ENCODE measurements at places on chromosomes 6 and 20. TPM values are rescaled to one million over a fixed set of nuclear protein-coding genes. Genes with fewer than 3 reads are reported as not detected.

VNN1 gene
- polyA plus RNA-seq = not detected

MAK gene
- 0.09 TPM for polyA plus RNA-seq

DST gene
- polyA plus RNA-seq = 0.24 TPM

RBM24 gene
- not detected for polyA plus RNA-seq

TREM1 gene
- polyA plus RNA-seq = 2.4 TPM

LY86 gene
- polyA plus RNA-seq = 407 TPM

TFAP2D gene
- polyA plus RNA-seq = not detected

DNA sequence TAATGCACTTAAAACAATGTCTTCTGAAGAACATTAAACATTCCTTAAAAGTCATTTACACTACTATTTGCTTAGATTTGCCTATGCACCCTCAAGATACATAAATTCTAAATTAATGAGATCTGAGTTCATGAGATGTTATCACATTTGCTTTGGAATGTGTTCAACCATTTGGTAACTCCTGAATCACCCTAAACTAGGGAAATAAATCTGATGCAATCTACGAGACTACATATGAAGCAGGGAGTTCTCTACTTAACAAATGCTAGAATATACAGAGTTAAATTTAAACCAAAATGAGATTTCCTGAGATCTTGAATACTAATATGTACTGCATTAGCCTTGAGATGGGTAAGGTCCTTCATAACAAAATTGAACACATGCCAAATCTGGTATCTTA is 170.1 kb downstream of the CLIC5 start:
- no peak overlapping the region for H3K27ac ChIP-seq
- peaks cover 14% of the 10 kb centered on the region for H3K27me3 ChIP-seq
- H3K4me3 ChIP-seq = no peak overlapping the region

- H3K27ac ChIP-seq = peak overlapping the region; percentile 19
- H3K4me3 ChIP-seq = no peak overlapping the region
- no peak for DNase-seq
- H3K4me1 ChIP-seq = peaks cover 10% of the 10 kb centered on the region
Observed at GRCh38 chr6:118589649-118590365, 41.7 kb downstream of the PLN start.

DNA sequence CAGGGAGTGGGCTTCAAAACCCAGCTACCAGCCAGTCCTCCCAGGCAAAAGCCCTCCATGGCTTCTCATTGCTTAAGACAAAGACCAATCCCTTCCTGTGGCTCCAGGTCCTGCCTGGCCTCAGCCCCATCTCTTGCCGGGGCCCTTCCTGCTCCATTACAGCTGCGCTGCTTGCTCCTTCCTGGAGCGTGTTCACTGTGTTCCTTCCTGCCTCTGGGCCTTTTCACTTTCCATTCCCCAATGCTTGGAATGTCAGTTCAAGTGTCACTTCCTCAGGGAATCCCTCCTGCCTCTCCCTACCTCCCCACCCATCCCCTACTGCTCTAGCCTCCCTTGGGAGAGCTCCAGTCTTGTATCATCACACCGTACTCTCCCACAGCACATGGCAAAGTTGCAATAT is 11.1 kb upstream of the ITPR3 start:
- DNase-seq = no peak
- H3K36me3 ChIP-seq = peaks cover 4% of the 10 kb centered on the region
- peaks cover 14% of the 10 kb centered on the region for H3K4me1 ChIP-seq
- no peaks in the 10 kb centered on the region for H3K27me3 ChIP-seq
- peak overlapping the region; percentile 34 for H3K4me3 ChIP-seq

DNA sequence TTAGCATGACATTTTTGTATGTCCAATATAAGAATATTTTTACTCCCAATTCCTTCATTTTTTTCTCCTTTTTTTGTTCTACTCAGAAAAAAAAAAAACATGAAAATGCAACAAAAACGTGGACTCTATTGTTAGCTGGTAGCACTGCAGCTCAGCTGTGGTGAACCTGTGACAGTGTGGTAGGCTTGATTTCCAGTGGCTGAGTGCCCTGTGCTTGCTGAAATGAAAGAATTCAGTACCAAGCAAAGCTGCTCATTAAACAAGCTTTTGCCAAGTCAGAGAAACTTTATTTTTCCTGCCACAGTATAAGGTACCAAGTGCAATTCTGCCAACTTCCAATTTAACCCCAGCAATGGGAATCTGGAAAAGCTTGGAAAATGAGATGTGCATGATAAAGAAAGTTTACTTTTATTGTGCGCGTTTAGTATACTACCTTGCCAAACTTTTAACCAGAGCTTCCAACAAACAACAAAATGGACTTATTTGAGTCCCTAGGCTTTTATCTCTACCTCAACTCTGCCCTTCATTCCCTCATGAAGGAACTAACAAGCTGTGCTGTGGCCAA is 215.2 kb downstream of the SLC35F1 start:
- DNase-seq = no peak
- H3K4me3 ChIP-seq = no peak overlapping the region
- no peaks in the 10 kb centered on the region for H3K4me1 ChIP-seq
- no peaks in the 10 kb centered on the region for H3K27me3 ChIP-seq
- no peaks in the 10 kb centered on the region for H3K36me3 ChIP-seq

GRCh38 chr6:18036781-18037180 is 49.3 kb upstream of the KIF13A start:
- DNase-seq = no peak
- H3K4me3 ChIP-seq = no peak overlapping the region
- no peaks in the 10 kb centered on the region for H3K4me1 ChIP-seq
- no peak overlapping the region for H3K27ac ChIP-seq
- no peaks in the 10 kb centered on the region for H3K27me3 ChIP-seq
- no peaks in the 10 kb centered on the region for H3K36me3 ChIP-seq

GRCh38 chr6:36633915-36634314 is 39.8 kb downstream of the SRSF3 start:
- DNase-seq = no peak
- no peak overlapping the region for H3K27ac ChIP-seq
- H3K36me3 ChIP-seq = no peaks in the 10 kb centered on the region
- peaks cover 13% of the 10 kb centered on the region for H3K4me1 ChIP-seq
- no peaks in the 10 kb centered on the region for H3K27me3 ChIP-seq

DNA sequence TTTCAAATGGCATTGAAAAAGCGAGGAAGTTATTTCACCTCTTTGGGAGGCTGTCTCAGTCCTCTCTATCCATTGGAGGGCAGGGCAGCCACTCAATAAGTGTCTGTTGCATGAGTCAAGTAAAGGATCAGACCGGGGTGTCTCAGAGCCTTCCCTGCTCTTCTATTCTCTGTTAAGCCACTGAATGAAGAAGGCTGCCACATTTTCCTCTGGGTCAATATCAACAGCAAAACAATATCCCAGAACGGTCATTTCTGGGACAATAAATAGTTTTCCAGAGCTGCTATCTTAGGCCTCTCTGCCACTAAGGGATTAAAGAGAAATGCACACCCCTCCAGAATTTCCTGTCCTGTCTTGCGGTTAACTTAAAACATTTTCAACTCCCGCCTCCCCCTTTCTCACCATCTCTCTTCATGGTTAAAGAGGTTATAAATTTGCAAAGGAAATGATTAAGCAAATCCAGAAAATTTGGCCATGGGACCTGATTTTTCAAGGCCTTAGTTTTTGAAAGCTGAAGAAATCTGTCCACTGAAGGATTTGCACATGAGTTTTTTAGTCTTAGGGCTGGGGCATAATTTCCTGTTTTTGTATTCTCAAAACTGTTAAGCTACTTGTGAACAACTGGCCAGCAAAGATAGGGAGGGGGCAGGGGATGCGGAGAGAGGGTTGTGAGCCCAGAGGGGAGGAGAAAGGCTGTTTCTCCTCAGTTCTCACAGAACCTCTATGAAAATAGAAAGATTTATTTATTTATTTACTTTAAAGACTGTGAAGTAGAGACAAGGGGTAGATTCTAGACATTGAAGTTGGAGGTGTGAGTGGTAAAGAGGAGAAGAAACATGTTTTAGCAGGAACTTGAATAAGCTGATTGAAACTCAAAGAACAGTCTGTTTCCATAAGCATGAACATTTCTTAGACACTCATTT is 135.7 kb downstream of the BCAS1 start:
- no peaks in the 10 kb centered on the region for H3K27me3 ChIP-seq
- H3K27ac ChIP-seq = peak overlapping the region; percentile 94
- peaks cover 67% of the 10 kb centered on the region for H3K4me1 ChIP-seq
- H3K4me3 ChIP-seq = peak overlapping the region; percentile 62
- no peaks in the 10 kb centered on the region for H3K36me3 ChIP-seq

DNA sequence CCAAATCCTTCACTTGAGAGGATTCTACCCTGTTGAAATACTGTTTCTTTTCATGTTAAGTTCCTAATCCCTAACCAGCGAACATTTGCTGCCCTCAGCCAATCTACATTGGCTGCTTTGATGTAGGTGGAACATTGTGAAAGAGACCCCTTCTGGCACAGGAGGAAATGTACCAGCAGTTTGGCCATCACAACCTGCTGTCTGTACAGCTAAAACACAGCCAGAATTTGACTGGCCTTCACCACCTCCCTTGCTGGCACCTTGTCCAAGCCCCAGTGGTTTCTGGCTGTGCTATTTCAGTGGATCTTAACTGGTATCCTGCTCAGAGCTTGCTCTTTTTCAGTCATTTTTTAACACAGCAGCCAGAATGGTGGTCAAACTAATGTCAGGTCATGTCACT is 202.1 kb upstream of the EPHA7 start:
- no peak overlapping the region for H3K4me3 ChIP-seq
- no peaks in the 10 kb centered on the region for H3K27me3 ChIP-seq
- DNase-seq = no peak
- no peaks in the 10 kb centered on the region for H3K36me3 ChIP-seq
- H3K27ac ChIP-seq = no peak overlapping the region

- H3K4me3 ChIP-seq = no peak overlapping the region
- DNase-seq = no peak
- H3K4me1 ChIP-seq = no peaks in the 10 kb centered on the region
- no peak overlapping the region for H3K27ac ChIP-seq
- H3K36me3 ChIP-seq = peaks cover 13% of the 10 kb centered on the region
Observed at GRCh38 chr6:35015996-35016395, 125.1 kb downstream of the TCP11 start.

GRCh38 chr20:64145458-64146300 is 18.6 kb upstream of the MYT1 start:
- peaks cover 4% of the 10 kb centered on the region for H3K4me1 ChIP-seq
- no peak overlapping the region for H3K4me3 ChIP-seq
- no peak for DNase-seq

DNA sequence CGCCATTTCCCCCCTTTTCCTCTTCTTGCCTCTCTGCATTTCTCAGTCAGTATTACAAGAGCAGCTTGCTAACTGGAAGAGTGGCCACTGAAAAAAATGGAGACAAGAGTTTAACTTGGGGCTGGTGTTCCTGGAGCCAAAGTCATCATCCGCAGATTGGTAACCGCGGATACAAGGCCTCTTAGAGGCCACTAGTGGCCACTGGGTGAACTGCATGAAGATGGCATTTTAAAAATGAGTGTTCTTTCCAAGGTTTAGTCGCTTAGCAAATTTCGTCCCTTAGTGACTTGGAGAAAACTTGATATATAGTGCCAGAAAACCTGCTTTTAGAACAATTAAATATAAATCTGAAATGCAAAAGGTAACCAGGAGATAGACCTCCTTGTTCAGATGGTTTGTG is 4.8 kb downstream of the F13A1 start:
- peaks cover 48% of the 10 kb centered on the region for H3K27me3 ChIP-seq
- peaks cover 13% of the 10 kb centered on the region for H3K4me1 ChIP-seq
- H3K36me3 ChIP-seq = no peaks in the 10 kb centered on the region

DNA sequence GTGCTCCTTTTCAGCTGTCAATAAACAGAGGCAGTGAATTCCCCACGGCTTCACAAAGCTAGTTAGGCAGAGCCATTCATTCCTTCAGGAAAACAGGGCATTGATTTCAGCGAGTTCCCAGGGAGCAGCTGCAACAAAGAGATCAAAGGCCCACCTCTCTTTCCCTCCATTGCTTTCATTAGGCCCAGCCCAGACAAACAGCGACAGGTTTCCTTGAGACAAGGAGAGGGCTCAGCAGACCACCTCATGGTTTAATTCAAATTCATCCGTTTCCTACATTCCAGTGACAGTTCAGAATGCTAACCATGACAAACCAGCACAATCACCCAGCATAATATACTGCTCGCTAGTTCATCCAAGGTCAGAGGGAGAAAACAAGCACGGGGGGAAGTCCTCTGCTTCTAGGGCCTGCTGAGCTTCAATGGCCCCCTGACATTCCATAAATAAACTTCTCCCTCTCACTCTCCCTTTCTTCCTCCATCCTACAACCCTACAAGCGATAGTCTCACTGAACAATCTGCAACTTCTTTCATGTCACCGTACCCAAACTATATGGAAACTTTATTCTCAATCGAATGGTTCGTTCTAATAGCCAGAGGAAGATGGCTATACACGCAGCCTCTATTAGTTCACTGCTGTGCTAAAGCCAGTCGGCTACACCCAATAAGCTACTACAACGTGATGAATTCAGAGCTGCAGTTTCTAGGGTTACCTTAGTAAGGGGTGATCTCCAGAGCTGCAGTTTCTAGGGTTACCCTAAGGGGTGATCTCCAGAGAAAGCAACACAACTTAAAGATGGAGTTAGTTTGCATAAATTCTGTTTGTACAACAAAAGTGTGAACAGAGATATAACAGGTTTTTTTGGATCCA is 34.7 kb downstream of the PLAGL1 start:
- H3K4me3 ChIP-seq = no peak overlapping the region
- H3K27ac ChIP-seq = no peak overlapping the region
- DNase-seq = no peak
- H3K27me3 ChIP-seq = no peaks in the 10 kb centered on the region
- peaks cover 10% of the 10 kb centered on the region for H3K4me1 ChIP-seq

DNA sequence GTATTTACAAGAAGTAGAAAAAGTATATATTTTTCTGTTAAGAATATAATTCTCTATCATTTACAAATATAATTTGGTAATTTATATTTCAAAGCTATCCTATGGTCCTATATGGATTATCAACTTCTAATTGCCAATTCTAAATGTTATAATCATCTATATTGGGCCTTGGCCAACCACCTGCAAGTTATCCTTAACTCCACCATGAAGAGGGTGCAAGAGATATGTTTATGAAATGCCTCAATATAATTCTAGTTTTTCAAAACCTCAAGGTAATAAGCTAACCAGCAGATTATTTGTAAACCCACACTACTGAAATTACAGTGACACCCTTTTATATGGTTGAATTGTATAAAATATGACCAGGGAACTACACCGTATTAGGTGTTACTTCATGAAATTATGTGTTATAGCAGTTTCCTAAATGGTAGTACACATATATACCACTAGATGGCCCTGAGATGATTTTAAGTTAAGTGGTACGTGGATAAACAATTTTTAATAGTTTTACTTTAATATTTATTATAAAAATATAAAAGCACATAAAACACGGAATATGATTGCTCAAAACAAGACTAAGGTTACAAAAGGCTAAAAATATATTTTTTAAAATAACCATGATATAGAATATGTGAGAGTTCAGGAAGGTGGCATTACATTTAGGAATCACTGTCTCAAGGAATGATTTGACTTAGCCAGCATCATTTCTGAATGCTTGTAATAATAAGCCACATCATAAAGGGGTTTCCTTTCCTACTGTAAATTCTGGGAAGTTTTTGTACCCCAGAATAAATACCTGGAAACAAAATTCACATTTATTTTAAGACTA is 9.8 kb upstream of the PNISR start:
- H3K4me3 ChIP-seq = no peak overlapping the region
- H3K27ac ChIP-seq = no peak overlapping the region
- no peaks in the 10 kb centered on the region for H3K4me1 ChIP-seq
